Right renal cortex interstitium (tissue), 3 donors: ENCODE measurements at places on chromosomes 1 and 21.

DNA sequence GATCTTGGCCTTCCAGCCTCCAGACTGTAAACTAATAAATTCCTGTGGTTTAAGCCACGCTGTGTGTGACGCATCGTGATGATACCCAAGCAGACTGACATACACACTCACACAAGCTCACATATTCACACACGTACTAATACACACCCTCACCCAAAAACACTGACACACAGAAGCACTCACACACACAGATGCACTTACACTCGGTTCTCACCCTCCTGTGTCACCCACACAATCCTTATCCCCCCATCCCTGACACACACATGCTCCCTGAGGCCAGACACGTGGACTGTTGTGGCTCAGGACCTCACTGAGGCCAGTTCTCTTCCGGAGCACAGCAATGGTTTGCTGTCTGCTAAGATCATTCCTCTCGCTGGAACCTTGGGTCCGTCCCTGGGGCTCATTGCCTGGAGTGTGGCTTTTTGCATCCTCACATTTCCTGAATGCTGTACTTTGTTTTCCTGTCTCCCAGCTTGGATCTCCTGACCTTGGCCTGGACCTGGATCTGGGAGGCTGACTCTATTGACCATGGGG is 76.9 kb upstream of the LYST start:
- DNase-seq: no peak

DNA sequence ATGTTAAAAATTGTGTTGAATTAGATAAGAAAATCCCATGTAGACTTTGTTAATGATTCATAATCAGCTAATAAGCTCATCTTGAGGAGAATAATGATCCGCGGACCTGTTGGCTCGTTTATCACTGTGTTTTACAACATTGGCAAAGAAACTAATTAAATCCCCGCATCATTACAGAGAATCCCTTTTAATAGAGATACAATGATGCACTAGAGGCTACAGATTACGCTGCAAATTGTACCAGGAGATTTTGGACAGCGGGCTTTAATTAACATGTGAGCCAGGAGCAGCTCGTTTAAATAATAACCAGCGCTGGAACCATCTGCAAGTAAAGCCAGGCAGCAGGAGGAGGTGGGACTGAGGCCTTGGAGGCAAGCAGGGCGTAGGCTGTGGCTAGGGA is 280.3 kb upstream of the POU3F1 start:
- no peak for DNase-seq

DNA sequence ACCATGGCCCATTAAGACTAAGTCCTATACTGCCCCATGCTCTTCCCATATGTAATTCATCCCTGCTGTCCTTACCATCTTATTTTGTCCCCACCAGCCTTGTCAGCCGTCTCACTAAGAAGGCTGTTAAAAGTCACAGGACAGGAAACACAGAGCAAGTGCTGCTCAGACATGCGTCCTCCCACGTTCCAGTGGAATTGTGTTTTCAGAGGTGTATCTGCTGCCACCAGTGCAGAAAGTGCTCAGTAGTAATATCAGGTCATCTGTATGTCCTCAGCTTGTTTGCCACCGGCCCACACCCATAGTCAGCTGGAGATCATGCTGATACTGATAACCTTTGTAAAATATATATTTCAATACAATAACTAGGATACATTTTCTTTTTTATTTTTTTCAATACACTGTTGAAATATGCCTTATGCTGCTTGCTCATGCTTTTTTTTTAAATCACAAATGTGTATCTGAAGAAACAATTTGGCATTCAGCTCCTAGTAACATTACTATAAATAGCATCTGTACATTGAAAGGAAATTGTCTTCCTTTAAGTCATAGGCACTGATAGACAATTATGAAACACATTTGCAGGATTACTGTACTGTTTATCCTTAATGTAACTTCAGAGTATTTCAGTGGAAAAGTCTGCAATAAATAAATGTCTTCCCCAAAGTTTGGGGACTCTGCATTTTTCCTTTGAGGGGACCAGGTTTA is 156.9 kb downstream of the EDEM3 start:
- DNase-seq: no peak

- DNase-seq: no peak
Measured at GRCh38 chr21:32909393-32909792, 116.3 kb upstream of the OLIG2 start.

- no peak for DNase-seq
Measured at GRCh38 chr1:24961961-24962861, 32.1 kb upstream of the RUNX3 start.

GRCh38 chr1:40824591-40825434 is 37.4 kb downstream of the CITED4 start:
- DNase-seq: no peak
